ENCODE measurements at places on chromosomes 6 and 20. TPM values are rescaled to one million over a fixed set of nuclear protein-coding genes. Genes with fewer than 3 reads are reported as not detected.
A peak's percentile ranks its signal among the peaks of the same experiment; 100 is the strongest.

GRCh38 chr20:50286609-50287008, 96.0 kb downstream of the CEBPB start:
- H3K36me3 ChIP-seq, result no peaks in the 10 kb centered on the region
- no peaks in the 10 kb centered on the region for H3K27me3 ChIP-seq
- peak; percentile 52 for DNase-seq
- H3K4me3 ChIP-seq, result no peak overlapping the region
- peak overlapping the region; percentile 71 for H3K27ac ChIP-seq

GRCh38 chr20:1392443-1392692, 486 bp downstream of the FKBP1A start:
- H3K4me1 ChIP-seq, result peaks cover 30% of the 10 kb centered on the region
- no peaks in the 10 kb centered on the region for H3K27me3 ChIP-seq
- H3K36me3 ChIP-seq, result no peaks in the 10 kb centered on the region
- H3K27ac ChIP-seq, result peak overlapping the region; percentile 86
- no peak for DNase-seq

- no peak for DNase-seq
- no peaks in the 10 kb centered on the region for H3K4me1 ChIP-seq
- H3K27me3 ChIP-seq, result no peaks in the 10 kb centered on the region
- H3K4me3 ChIP-seq, result no peak overlapping the region
Observed at GRCh38 chr20:58023346-58023745, 205.1 kb downstream of the ANKRD60 start.

MATN4 gene
- total RNA-seq, result not detected

MRAP2 gene
- total RNA-seq, result 7.4 TPM

TRIM31 gene
- total RNA-seq, result 45.9 TPM
